Stimulated activated CD4-positive, alpha-beta T cell treated with anti-CD3 and anti-CD28 coated beads, Interleukin-1b, Interleukin-23, amount 100 ng/mL, for 48 hours (primary cell): ENCODE measurements at places on chromosomes 6 and 20.

DNA sequence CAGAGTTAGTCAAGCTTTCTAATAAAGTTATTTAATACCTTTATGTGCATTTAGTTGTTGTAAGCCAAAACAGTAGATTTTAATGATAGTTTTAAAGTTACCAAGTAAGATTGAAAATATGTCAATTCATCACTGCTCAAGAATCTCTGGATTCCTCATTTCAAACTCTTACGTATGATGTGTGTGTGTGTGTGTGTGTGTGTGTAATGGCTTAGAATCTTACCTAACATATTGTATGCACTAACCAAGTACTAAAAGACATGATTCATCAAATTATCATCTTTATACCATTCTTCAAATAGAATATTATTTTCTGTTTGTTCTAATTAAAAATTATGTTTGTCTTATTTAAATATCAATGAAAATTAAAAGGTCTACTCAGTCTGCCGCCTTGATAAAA, 41.5 kb upstream of the ZNF337 start:
- DNase-seq: no peak

DNA sequence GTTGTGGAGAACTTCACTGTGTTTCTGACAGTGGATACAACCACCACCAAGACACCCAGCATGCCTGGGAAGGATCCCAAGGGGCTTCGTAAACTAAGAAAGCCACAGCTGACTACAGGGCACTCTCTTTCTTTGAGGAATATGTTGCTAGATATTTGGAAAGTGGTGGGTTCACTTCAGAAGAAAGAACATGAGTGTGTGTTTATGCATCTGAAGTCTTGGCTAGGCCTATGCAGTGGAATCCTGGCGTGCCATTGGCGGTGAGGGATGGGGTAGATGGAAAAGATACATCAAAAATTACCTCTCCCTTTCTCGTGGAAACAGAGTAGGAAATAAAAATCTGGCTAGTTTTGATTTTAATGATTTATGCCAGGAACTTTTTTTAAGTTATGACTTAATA, 187.7 kb downstream of the PDE7B start:
- DNase-seq: no peak

DNA sequence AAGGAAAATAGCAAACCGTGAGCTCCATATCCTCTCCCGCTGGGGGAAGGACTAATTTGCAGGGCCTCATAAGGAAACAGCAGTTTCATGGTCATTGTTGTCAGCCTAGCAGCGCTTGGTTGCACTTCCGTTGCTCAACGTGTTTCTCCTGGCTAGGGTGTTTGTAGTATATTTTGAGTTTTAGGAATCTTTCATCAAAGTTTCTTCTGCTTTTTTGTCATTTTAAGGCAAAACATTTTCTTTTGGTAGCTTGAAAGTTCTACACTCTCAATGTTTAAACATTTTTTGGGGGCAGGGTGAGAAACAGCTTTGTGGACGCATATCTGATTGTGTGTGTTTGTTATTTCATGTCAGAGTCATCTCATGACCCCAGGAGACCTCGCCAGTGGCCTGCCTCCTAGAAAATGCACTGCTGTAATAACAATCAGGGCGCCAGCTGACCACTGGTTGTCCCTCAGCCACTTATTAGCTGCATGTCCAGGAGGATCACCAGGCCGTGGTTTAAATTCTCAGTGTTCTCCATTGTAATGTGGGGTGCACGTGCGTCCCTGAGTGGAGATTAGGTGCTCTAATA, 20.6 kb downstream of the JARID2 start:
- DNase-seq: no peak

GRCh38 chr6:12528136-12528535, 188.4 kb upstream of the PHACTR1 start:
- DNase-seq: no peak

- no peak for DNase-seq
Observed at GRCh38 chr20:7943891-7944290, 3.6 kb upstream of the HAO1 start.

DNA sequence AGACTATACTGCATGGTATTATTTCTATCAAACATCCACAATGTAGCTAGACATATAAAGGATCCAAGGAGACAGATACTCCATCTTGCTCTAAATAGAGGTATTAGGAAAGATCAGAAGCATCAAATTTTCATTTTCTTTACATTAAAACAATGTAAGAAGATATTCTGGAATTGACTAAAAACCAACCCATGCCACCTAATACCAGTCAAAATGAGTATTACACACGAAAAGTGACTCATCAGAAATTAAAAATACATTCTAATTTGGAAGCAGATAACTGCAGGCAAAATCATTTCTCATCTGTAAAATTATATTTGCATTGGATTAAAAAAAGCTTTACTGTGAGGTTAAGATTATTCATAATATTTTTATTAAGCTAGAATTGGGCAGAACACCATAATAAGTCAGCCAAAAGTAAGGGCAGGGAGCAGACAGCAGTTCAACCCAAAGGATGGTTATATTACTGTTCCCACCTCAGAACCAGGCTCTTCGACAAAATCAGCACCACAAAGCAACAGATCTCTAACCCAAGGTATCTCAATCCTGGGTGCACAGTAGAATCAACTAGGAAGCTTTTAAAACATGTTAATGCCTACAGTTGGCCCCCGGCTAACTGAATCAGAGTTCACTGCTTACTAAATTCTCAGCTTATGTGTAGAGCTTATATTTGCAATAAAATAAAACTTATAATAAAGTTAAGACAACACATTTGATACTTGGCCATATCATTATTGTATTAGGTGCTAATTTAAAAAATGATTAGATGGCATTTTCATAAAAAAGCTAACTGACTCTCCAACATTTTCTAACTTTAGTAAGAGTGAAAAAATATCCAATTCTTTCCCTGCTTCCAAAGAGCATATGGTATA, 35.2 kb downstream of the SAMD3 start:
- DNase-seq: no peak

GRCh38 chr6:79796197-79796596, 151.2 kb downstream of the ELOVL4 start:
- no peak for DNase-seq

DNA sequence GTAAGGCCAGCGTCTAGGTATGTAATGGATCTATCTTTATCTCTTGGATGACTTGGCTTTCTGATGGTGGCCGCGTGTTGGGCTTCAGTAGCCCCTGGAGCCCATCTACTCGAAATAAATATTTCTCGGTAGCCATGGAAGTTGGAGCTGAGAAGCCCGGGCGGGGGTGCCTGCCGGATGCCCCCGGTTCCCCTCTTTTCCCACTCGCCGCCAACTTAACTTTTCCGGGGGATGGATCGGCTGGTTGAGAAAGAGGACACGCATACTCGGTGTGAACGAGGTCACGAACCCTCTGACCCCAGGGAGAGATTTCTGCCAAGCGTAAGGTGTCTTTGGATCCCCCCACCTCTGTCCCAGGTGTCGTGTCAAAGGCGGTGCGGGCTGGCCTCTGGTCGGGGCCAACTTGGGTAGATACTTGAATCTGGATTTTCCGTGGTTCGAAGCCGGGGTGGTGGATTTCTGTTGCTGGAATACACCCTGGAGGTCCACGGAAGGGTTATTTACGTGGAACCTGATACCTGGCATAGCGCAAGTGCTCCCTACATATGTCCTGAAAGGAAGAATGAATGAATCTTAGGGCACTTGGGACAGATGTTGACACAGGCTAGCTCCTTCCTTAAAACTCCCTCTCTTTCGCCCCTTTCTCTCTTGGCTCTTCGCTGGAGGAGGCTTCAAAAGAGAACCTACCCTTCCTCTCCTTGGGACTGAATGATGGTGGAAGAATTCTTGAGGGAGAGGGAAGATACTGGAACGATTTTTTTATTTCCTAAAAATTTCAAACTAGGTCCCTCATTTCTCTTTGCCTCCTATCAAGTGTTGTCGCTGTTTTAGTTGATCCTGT, 996 bp downstream of the DOK5 start:
- DNase-seq: no peak

DNA sequence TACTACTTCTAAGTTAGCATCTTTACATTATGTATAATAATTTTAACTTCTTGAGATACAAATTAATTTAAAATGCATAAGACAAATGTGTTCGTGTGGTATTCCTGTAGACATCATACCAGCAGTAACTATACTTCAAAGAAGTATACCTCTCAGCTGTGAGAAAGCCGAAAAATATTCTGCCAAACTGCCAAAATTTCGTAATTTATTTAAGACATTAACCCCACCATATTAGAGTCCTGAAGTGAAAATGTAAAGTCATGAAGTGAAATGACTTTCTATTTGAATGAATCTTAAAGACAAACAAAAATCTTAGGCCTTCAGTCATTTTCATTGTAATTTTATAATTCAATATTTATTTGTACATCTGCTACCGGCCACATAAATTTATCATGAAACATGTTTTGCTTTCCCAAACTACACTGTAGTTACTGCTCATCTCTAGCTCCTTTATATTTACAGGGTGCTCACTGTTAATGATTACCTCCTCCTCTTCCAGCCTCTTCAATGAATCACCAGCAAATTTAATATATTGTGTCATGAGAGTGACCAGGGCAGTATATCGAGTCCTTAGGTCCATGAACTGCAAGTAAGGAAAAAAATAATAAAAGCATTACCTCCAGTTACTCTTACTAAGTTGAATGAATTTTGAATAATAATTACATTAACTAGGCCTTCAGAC, 18.5 kb downstream of the DST start:
- no peak for DNase-seq

DNA sequence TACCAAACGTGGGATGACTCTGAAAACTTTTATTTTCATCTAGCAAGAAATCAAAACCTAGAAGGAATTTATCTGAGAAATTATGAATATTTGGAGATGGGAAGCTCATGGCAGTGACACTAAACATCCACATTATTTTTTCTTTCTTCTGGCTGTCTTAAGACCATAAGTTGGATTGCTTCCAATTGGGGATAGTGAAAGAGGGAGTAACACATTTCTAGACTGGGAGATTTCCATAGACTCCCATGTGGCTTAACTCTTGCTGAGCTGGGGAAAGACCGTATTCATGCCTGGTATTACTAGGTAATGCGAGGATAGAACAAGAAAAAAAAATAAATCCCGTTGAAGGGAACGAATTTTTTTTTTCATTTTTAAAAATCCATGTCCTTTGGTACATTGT, 120.0 kb downstream of the UTRN start:
- no peak for DNase-seq

DNA sequence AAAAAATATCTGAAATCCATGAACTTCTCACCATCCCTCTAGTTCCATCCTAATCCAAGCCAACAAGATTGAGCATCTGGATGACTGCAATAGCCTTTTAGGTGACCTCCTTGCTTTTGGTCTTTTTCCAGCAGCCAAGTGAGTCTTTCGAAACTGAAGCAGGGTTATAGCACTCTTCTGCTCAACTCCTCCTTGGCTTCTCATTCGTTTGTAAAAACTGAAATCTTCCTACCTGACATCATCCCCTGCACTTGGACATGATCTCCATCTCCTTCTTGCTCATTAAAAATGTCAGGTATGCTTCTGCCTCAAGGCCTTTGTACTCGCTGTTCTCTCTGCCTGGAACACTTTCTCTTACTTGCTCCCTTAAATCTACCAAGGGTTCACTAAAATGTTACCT, 46.0 kb downstream of the STX7 start:
- no peak for DNase-seq

- no peak for DNase-seq
Observed at GRCh38 chr6:145279993-145280392, 455.3 kb downstream of the EPM2A start.

DNA sequence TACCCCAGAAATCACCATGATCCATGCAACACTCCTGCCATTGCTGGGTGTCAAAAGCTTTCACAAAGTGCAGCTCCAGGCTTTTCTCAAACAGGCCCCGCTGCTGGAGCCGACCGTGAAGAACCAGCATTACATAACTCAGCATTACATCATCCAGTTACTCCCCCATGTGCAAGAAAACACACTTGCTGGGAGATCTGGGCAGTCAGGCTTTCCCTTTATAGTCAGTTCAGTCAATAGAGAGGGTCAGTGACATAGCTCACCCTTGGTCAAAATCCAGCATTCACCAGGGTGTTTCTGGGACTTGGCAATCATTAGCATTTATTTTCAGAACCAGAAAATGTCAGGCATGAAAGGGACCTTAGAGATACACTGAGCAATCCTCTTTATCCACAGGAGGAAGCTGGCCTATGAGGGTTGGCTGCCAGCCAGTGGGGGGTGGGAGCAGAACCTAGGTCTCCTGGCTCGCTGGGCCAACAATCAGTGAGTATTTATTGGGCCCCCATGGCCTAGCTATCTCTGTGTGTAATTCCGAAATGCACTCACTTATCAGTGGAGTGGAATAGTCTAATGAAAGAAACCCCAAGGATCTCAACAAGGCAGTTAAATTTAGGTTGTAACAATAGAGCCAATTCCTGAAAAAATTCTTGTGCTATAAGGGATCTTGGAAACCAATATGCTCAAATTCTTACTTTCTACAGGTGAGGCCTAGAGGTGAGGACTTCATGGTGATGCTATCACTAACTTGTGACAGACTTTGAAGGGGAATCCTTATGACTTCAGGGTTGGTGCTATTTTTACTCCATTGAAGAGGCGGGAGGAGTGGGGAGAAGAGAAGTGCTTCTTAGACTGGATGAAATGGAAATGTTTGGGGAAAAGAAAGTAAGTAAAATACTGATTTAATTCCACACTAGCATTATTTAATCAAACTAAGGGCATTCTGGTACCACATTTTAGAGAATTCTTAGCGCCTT, 54.6 kb downstream of the LYRM4 start:
- DNase-seq: no peak

- DNase-seq: peak; percentile 7
Observed at GRCh38 chr6:44735630-44735963, 348.1 kb downstream of the CDC5L start.

- DNase-seq: peak; percentile 84
Observed at GRCh38 chr20:58888521-58889333, 36.2 kb downstream of the GNAS start.

DNA sequence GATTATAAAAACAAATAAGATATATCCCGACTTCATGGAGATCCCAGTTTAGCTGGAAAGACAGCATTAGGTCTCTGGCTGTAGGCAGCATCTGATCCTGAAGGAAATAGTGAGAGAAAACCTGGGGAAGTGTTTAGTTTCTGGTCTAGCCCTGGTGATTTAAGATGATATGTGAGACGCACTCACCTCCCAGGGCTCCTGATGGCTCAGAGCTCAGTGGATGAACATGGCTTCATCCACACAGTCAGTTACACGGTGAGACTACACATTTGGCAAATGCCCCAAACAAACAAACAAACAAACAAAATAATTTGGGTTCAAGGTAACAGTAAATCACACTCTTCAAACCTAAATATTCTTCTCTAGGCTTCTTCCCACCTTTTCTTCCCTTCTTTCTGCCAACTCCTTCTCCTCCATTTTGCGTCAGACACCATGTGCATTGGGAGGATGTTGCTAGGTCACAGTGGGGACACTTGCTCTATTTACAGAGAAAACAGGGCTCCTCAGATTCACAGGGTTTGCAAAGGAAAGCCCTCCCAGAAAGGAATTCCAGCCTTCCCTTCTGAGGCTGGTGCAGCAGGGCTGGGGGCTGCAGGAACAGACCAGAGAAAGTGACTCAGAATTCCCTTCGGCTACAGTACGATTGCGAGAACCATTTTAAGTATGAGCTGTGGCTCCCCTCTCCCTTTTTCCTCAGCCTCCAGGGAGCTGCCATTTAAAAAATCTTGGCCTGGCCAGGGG, 59.6 kb upstream of the SALL4 start:
- no peak for DNase-seq
